ENCODE measurements at places on chromosomes 1 and 21.

DNA sequence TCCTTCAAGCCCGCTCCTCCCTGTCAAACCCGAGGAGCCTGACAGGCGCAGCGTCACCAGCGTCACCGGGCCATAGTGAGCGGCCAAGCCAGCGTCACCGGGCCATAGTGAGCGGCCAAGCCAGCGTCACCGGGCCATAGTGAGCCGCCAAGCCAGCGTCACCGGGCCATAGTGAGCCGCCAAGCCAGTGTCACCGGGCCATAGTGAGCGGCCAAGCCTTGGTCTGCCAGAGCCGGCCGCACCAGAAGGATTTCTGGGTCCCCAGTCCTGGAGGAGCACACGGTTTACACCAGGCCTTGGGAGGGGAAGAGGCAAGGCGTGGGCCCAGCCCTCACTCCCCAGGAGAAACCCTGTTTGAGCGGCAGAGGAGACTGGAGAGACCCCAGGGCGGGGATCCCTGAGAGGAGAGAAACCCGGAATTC is 39.8 kb upstream of the COL18A1 start:
- no peak for DNase-seq

- DNase-seq, result no peak
Measured at GRCh38 chr1:1385931-1386330, 10.9 kb upstream of the AURKAIP1 start.

DNA sequence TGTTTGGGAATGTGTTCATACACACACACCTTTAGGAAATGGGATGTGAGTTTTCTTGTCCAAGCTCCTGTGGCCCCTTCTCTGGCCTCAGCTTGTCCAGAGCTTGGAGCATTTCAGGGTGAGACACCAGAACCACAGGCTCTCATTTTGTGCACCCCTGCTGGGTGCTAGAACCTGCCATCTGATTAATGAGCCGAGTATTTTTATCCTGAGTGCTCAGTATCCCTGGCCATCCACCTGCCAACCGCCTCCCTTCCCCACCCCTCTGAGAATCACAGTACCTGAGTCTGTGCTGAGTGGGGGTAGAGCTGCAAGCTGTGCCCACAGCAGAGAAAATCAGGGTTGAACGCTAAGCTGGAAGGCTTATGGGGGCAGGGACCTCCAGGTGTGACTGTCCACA is 1.4 kb downstream of the CASQ1 start:
- no peak for DNase-seq

DNA sequence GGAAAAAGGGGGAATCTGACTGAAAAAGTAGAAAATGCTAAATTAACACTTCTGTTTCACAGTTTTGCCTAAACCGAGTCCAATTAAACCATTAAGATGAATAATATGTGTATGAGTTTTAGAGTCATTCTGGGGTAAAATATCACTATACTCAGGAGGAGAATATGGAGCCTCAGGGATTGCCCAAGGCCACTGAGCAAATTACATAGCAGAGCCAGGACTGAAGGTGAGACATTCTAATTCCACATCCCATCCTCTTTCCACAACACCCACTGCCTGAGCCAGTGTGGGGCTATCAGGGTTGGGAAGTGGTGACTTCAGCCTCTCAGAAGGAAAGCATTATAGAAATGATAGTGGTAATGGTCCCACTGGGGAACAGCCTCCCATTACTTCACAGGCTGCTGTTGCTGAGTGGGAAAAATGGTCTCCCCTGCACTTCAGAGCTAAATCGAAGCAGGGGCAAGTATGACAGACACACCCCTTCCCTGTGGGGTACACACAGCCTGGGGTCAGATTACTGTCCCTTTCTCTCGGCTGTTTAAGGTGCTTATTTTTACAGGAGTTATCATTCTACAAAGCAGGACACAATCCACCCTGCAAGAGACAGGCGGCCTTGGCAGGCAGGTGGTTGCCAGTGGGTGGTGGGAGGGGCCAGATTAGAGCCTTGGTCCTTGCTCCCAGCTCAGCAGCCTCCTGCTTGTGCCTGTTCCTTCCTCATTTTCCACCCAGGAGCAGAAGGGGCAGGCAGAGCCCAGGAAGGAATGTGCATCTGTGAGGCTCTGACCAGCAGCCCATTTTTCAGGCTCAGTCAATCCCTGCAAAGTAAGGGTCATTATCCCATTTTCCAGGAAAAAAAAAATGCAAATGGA is 9.5 kb upstream of the BCAR3 start:
- no peak for DNase-seq

- DNase-seq, result no peak
Measured at GRCh38 chr1:159743651-159744410, 29.4 kb upstream of the CRP start.

GRCh38 chr1:244346972-244347618 is 104.6 kb downstream of the ADSS2 start:
- no peak for DNase-seq

- no peak for DNase-seq
Measured at GRCh38 chr1:38270849-38271633, 224.4 kb upstream of the POU3F1 start.

DNA sequence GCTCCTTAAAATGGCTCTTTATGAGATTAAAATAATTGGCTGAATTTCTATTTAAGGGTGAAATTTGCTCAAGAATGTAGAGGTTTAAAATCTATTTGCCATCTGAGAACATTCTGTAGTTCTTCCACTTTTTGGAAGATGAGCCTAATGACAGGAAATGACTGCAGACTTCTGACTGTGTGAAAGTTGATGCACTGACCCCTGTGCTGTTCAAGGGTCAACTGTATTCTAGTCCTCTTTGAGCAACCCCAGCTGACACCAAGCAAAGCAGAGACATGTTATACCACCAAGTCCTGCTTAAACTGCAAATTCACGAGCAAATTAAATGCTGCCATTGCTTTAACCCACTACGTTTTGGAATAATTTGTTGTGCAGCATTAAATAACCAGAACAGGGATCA is 26.6 kb downstream of the DDAH1 start:
- DNase-seq, result no peak

GRCh38 chr1:150150133-150151021 is 661 bp downstream of the PLEKHO1 start:
- no peak for DNase-seq

GRCh38 chr21:46622226-46622625 is 13.2 kb upstream of the PRMT2 start:
- DNase-seq, result no peak

DNA sequence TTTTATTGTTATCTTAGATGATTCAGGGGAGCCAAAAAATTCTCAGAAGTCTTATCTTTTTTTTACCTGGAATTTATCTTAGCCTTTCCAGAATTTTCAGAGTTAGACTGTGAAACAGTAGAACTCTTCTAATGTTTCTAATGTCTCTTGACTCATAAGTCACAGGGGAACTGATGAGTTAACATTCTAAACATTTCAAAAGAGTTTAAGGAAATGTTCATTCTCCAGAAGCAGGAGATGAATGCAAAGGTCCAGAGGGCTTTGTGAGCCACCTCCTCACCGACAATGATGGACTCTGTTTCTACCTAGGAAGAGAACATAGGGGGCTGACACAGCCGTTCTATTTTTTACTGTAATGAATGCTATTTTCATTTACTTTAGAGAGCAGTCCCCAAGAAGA is 157.5 kb downstream of the BRINP2 start:
- no peak for DNase-seq

DNA sequence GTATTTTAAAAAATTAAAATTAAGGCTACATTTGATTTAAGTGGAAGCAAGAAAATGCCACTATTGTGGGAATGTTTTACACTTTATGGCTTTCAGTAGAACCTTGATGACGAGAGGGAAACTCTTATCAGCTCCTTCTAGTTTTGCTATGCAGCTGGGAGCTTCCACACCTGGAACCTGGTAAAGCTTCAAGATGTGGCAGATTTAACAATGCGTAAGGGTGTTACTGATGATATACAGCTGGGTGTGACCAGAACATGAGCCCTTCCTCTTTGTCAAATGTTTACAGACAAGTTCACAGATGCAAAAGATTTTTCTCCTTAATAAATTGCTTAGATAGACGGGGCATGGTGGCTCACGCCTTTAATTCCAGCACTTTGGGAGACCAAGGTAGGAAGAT is 20.3 kb downstream of the TTC13 start:
- no peak for DNase-seq

GRCh38 chr1:156430303-156430702 is 61.3 kb downstream of the RHBG start:
- no peak for DNase-seq

- no peak for DNase-seq
Measured at GRCh38 chr1:4637616-4638344, 16.6 kb upstream of the AJAP1 start.
